ENCODE measurements at places on chromosomes 7 and 10. TPM values are rescaled to one million over a fixed set of nuclear protein-coding genes. Genes with fewer than 3 reads are reported as not detected.

PDZD7 gene
- 3.1 TPM for total RNA-seq

IDE gene
- 15.2 TPM for total RNA-seq

TAS2R41 gene
- 0.69 TPM for total RNA-seq

DNA sequence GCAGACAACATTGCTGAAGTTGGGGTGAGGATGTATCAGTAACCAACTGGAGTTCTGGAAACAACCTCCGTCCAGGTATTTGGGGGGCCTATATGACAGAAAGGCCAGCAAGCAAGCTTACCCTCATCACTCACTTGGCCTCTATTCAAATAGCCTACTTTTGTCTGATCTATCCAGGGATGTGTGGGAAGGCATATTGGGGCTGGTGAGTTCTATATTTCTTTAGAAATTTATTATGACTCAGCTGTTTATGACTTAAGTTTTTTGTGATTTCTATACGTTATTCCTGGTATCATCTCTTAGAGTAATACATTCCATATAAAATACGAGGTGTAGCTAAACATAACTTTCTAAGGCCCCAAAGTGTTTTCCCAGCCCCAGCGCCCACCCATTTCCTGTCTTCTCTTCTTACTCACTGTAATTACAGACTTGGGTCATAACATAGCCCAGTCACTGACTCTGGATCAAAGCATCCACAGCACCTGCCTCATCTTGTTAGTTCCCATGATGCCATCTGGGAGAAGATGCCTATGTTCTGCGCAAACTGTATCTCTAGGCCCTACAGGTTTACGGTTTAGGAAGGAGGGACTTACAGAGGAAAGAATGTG is 18.1 kb downstream of the GARS1 start:
- DNase-seq: no peak

DNA sequence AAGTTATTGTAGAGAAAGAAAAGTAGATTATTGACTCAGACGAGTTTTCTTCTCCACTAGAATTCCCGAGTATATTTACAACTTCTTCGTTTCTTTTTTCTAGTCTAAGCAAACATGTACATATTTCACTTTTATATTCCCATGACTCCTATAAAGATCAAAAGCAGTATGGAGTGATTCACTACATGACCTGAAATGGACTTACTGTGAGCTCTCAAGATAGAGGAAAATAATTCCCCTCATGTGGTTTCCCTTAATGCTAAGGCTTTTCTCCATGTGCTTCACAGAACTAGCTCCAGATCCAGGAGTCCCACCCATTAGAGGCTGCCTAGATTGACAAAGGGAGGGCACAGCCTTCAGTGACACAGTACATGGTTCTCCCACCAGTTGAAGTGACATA is 823.1 kb upstream of the LRRTM3 start:
- no peak for DNase-seq

- DNase-seq: no peak
Observed at GRCh38 chr10:51169111-51169510, 94.8 kb downstream of the PRKG1 start.
